ENCODE measurements at places on chromosomes 4 and X.

DNA sequence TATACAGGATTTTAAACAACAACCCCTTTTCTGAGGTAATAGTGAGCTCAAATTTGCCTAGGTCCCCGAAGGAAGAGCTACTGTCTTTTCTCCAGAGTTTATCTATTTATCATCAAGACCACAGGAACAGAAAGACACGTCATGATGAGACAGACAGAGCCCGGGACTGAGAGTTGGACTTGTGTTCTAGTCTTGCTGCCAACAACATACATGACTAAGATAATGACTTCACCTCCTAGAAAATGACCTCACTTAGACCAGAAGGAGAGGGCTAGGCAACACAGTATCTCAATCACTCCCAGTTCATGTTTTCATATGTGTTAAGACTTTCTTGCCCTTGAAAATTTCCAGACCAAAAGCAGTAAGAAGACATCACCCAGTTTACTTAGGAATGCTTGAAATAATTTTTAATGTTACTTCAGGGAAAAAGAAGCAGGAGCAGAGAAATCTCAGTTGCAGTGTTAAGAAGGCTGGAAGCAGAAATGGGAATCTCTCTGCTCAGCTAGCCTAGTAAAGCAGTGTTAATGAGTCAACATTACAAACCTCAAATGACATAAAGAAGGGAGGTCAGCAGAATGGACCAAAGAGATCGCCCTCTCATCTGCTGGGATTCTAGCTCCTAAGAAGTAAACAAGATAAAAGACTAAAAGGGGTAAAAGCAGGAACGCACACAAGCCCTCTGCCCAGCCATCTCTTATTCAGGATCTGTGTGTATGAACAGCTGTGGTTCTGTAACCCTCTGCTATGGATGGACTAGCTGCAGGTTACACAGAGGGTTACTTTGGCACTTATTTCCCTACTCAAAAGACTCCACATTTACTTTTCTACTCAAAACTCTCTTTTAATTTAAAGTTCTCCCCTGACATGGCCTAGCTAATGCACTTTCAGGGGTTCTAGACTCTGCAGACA is 24.8 kb downstream of the PDGFC start:
- no peak for DNase-seq

- no peak for DNase-seq
Observed at GRCh38 chr4:145760961-145761929, 81.3 kb downstream of the C4orf51 start.

DNA sequence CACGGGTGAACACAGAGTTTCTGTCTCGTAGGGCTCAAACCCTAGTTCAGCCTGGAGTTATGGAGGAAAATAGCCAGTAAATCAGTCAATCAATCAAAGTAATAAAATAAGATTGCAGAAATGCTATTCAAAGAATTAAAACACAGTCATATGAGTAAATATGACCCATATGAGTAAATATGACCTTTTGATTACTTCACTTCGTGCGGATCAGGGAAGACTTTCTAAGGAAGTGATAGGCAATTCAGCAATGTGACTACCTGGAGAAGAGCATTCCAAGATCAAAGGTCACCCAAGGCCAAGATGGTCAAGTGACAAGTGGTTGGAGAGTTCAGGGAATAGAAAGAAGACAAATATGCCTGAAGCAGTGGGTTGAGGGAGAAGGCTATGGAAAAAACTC is 722.6 kb downstream of the ADGRL3 start:
- no peak for DNase-seq

GRCh38 chr4:80592950-80593349 is 257.4 kb downstream of the CFAP299 start:
- DNase-seq = no peak

GRCh38 chr4:123398066-123398852 is 1.7 kb downstream of the SPRY1 start:
- peak; percentile 65 for DNase-seq

GRCh38 chr4:57926311-57926710 is 816.1 kb upstream of the IGFBP7 start:
- no peak for DNase-seq

DNA sequence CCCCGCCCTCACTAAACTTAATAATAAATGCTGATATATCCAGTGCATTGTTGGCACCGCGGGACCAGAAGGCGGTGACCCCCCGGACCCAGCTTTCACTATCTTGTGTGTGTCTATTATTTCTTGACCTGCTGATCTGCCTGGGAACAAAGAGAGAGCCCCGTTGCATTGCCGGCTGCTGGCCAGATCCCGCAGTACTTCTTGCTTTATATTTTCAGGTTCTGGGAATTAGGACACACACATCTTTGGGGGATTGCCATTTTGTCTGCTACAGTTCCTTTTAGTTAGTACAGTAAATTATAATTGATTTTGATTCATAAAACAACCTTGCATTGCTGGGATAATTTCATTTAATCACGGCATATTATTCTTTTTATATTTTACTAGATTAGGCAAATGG is 2.2 kb upstream of the RTL8B start:
- no peak for DNase-seq

DNA sequence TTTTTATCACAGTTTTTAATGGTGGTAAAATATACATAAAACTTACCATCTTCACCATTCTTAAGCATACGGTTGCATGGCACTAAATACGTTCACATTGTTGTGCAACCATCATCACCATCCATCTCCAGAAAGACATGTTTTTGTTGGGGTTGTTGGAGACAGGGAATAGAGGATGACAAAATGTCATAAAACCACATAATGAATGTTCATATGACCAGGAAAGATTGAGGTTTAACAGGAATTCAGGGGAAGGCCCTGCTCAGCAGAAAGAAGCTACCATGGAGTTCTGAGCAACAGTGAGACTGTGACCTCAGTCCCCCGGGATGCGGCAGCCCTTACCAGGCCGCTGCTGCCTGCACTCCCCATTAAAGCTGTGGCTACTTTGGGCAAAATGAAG is 63.9 kb upstream of the TRIM2 start:
- DNase-seq = no peak

GRCh38 chr4:14856062-14856933 is 146.0 kb upstream of the CPEB2 start:
- peak; percentile 79 for DNase-seq

- no peak for DNase-seq
Observed at GRCh38 chr4:123409334-123409733, 12.7 kb downstream of the SPRY1 start.

GRCh38 chr4:126592088-126592487 is 1040.7 kb upstream of the INTU start:
- no peak for DNase-seq

- DNase-seq = no peak
Observed at GRCh38 chr4:124633285-124633941, 79.1 kb downstream of the ANKRD50 start.

GRCh38 chr4:131091896-131092295 is 1995.9 kb downstream of the C4orf33 start:
- DNase-seq = no peak

- DNase-seq = no peak
Observed at GRCh38 chr4:85784947-85785346, 310.0 kb downstream of the ARHGAP24 start.

GRCh38 chrX:115259238-115259875 is 25.5 kb upstream of the LRCH2 start:
- no peak for DNase-seq

- no peak for DNase-seq
Observed at GRCh38 chrX:22056235-22056634, 24.1 kb downstream of the PHEX start.

GRCh38 chr4:76095568-76095967 is 21.1 kb downstream of the ART3 start:
- no peak for DNase-seq

- DNase-seq = peak; percentile 52
Observed at GRCh38 chr4:48341776-48342605, 662 bp downstream of the SLAIN2 start.

Measured in activated CD4-positive, alpha-beta T cell treated with anti-CD3 and anti-CD28 coated beads, Interleukin-2, amount 50 U/mL, for 48 hours (primary cell).